Activated T-helper 2 cell treated with anti-CD3 and anti-CD28 coated beads, Interferon-gamma antibody, Interleukin-2, Interleukin-4, amounts not matched to agents 10 μg/mL and 5 μg/mL and 100 μg/mL, durations not matched to agents 14 hours and 24 hours and 36 hours (primary cell): ENCODE measurements at places on chromosomes 7 and 10. TPM values are rescaled to one million over a fixed set of nuclear protein-coding genes. Genes with fewer than 3 reads are reported as not detected.

DNA sequence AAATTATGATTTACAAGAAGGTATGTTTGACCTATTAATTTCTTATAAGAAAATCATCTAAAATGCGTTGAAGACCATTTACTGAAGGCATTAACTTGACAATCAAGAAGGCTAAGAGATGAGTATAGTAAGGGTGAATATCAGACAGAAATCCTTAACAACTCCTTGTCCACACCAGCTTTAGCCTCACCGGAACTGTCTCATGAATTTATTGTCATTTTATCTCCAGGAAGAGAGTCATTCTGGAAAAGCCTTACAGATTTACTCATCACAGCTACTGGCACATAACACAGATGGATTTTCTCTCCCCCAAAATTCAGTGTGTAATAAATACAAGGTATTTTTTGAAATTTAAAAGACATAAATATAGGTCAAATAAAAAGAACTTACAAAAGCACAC, 129.4 kb upstream of the LSM8 start:
- no peaks in the 10 kb centered on the region for H3K36me3 ChIP-seq
- H3K27me3 ChIP-seq: no peaks in the 10 kb centered on the region
- H3K27ac ChIP-seq: no peak overlapping the region
- peaks cover 2% of the 10 kb centered on the region for H3K4me1 ChIP-seq
- no peak for DNase-seq
- H3K4me3 ChIP-seq: no peak overlapping the region

Gene CALCR
- not detected in 2 replicates for total RNA-seq

DNA sequence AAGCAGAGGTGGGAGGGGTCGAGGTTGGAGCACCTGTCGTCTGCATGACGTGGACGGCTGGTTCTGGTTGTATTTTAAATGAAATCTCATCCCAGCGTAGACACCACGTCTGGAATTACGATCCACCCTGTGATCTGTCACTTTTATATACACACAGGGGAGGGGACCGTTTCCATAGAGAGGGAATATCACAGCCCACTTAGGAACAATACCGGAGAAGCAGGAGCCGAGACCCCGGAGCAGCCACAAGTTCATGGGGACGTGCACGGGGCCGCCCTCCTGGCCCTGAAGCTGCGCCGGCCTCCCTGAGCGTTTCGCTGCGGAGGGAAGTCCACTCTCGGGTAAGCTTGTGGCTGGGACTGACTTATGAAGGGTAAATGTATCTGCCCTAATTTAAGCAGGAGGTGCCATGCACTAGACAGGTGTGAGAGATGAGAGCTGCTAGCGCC, at the start of gene UCN3:
Gene UCN3, plus strand, starts transcription at position 77 of the 449 bp plus-strand sequence. CDS start 8,755 bp downstream, outside the sequence.
- H3K4me3 ChIP-seq: no peak within 1 kb of the TSS
- no peak within 1 kb of the TSS for H3K27ac ChIP-seq
- H3K4me1 ChIP-seq: no peaks in the 10 kb centered on the region
- H3K36me3 ChIP-seq: no peaks in the 10 kb centered on the region
- no peak for DNase-seq

Gene NRP1
- total RNA-seq: 6.1 and 6.6 TPM in 2 replicates

- H3K27ac ChIP-seq: no peak overlapping the region
- no peak for DNase-seq
- no peak overlapping the region for H3K4me3 ChIP-seq
- H3K27me3 ChIP-seq: no peaks in the 10 kb centered on the region
- H3K36me3 ChIP-seq: no peaks in the 10 kb centered on the region
Measured at GRCh38 chr7:39217783-39218182, 240.1 kb downstream of the POU6F2 start.

Gene LCOR
- total RNA-seq: 23.6 and 27.3 TPM in 2 replicates

GRCh38 chr10:99236627-99237309, 1.1 kb upstream of the HPSE2 start:
- DNase-seq: no peak
- no peaks in the 10 kb centered on the region for H3K36me3 ChIP-seq
- peaks cover 23% of the 10 kb centered on the region for H3K4me1 ChIP-seq
- H3K4me3 ChIP-seq: no peak overlapping the region
- peaks cover 69% of the 10 kb centered on the region for H3K27me3 ChIP-seq

Gene ELFN1
- total RNA-seq: not detected in 2 replicates

DNA sequence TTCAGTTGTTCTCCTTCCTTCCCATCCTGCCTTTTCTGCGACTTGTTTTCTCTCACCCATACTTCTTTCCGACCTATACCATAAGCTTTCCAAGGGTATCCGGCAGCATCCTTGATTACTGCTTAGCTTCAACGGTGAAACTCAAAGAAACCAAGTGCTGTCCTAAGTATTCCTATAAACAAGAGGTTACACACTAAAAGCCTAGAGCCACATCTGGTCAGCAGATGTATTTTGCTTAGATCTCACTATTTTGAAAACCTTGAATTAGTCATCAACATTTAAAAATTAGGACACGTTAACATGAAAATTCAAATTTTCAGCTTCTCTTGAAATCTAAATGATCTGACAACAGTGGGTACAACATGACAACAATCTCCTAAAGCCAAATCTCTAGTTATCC, 20.0 kb downstream of the ARHGAP21 start:
- no peaks in the 10 kb centered on the region for H3K27me3 ChIP-seq
- H3K36me3 ChIP-seq: peaks cover 2% of the 10 kb centered on the region
- peaks cover 12% of the 10 kb centered on the region for H3K4me1 ChIP-seq
- no peak overlapping the region for H3K27ac ChIP-seq
- no peak overlapping the region for H3K4me3 ChIP-seq

GRCh38 chr7:94656658-94656924, 658 bp upstream of the SGCE start:
- H3K4me3 ChIP-seq: peak overlapping the region; percentile 82
- DNase-seq: no peak
- H3K4me1 ChIP-seq: peaks cover 18% of the 10 kb centered on the region

DNA sequence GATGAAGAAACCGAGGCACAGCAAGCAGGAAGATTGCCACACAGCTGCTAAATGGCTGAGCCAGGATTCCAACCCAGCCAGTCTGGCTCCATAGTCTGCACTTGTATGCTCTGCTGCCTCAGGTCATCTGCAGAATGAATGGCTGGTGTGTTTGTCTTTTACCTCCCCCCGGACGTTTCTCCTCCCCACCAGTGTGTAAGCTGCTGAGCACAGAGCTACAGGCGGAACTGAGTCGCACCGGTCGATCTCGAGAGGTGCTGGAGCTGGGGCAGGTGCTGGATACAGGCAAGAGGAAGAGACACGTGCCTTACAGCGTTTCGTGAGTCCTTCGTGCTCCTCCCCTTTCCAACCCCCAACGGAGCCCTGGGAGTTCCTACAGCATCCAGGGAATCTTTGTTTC, 2.6 kb downstream of the CNPY4 start:
- H3K36me3 ChIP-seq: peaks cover 35% of the 10 kb centered on the region
- peaks cover 24% of the 10 kb centered on the region for H3K4me1 ChIP-seq
- no peaks in the 10 kb centered on the region for H3K27me3 ChIP-seq
- no peak overlapping the region for H3K4me3 ChIP-seq
- no peak overlapping the region for H3K27ac ChIP-seq
- DNase-seq: no peak

- H3K36me3 ChIP-seq: no peaks in the 10 kb centered on the region
- no peaks in the 10 kb centered on the region for H3K4me1 ChIP-seq
- DNase-seq: no peak
- H3K4me3 ChIP-seq: no peak overlapping the region
Measured at GRCh38 chr10:3002304-3002703, 65.0 kb upstream of the PFKP start.

Gene MTG1
- 67.6 and 69.0 TPM in 2 replicates for total RNA-seq

Gene MRPL43
- 62.7 TPM in 2 replicates for total RNA-seq
